ENCODE measurements at places on chromosomes 5 and 9.
A peak's percentile ranks its signal among the peaks of the same experiment; 100 is the strongest.

DNA sequence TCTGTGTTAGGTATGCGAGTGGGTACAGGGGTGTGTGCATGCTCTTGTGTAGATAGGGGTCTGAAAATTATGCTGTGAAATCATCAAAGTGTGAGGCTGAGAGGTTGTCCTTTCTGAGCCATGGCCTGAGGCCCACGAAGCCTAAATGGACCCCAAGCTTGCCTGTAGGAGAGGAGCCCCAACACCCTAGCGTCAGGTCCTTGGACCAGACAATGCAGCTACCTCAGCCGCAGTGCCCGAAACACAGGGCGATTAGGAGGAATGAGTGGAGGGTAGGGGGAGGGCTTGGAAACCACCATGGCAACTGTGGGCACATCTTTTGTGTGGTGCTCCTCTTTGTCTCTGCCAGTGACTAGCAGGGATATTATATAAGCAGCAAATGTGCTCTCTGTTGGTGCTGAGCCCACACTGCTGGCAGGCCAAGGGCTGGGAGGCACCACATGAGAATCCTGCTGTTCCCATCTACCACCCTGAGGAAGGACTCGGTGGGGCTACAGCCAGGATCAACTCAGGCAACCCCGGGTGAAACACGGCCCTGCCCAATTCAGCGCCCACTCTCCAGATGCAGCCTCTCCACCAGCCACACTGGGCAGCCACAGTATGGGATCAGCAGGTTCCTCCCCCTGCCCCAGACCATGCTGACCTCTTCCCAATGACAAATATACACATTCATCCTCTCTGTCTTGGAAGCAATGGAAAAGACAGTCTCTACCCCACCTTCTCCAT, 84.6 kb upstream of the FSTL4 start:
- DNase-seq, result no peak

- DNase-seq, result no peak
Observed at GRCh38 chr9:113851873-113852272, 24.2 kb upstream of the ZNF618 start.

DNA sequence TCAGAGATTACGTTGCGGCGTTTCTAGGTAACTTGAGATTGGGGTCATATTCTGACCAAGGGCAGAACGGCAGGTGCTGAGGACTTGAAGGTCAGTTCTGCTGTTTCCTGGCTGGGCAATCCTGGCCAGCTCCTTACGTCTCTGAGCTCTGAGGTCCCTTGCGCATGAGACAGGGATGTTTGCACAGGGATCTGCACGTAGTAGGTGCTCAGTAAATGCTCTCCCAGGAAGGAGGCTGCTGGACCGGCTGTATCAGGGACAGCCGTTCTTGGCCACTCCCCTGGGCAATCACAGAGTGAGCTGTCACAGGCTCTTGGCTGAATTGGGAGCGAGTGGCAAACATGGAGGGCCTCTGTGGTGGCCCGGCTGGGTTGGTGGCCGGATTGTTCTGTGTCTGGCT, 8.3 kb downstream of the NCS1 start:
- DNase-seq, result no peak

DNA sequence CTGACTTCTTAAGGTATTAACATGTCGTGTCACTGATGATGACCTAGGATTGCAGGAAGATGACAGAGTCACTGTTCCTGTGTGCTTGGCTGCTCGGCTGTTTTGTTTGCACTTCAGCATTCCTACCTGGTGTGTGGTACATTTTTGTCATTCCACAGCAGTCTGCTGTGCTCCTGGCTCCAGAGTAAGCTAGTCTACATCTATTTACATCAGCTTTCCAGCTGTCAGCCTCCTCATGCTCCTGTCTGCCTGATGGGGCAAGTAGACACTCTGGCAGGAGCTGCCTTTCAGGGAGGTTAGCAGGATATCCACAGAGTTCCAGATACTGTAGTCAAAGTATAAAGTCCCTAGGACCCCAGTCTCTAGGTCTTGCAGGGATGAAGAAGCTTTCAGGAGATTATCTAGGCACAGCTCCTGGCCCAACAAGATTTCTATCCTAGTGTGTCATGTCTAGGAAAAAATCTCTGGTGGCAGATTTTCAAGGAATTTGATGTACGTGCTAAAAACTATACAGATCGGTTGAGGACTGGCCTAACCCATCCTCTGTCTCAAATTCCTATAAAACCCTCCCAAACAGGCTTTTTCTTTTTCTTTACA, 28.4 kb downstream of the RUSC2 start:
- peak; percentile 92 for DNase-seq

- no peak for DNase-seq
Observed at GRCh38 chr9:131642496-131643083, 97.3 kb downstream of the PRRT1B start.

DNA sequence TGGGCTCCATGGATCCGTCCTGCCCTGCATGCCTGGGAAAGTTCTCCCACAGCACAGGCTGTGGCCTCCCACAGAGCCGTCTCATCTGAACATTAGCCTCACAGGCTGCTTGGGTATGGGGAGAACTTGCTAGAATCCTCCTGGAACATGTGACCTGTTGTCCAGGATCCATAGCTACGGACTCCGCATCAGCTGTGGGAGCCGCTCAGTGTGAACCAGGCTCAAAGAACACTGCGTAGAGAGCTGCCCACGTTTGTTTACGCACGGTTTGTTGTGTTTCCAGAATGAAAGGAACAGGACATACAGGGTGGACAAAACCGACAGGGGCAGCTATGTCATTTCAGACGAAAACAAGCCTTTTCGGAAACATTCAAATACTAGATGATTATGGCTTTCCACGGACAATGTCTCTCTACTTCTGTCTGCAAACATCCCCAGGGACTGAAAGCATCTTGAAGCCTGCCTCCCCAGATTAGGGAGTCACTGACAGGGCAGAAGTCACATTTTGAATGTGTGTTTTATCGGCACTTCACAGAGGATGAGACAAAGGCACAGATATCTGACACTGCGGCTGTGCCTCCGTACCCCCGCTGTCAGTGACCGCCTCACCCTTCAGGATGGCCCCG, 390.3 kb downstream of the GADD45G start:
- DNase-seq, result no peak

- no peak for DNase-seq
Observed at GRCh38 chr5:16808021-16808420, 128.1 kb downstream of the MYO10 start.
